ENCODE measurements at places on chromosomes 3 and 15.

DNA sequence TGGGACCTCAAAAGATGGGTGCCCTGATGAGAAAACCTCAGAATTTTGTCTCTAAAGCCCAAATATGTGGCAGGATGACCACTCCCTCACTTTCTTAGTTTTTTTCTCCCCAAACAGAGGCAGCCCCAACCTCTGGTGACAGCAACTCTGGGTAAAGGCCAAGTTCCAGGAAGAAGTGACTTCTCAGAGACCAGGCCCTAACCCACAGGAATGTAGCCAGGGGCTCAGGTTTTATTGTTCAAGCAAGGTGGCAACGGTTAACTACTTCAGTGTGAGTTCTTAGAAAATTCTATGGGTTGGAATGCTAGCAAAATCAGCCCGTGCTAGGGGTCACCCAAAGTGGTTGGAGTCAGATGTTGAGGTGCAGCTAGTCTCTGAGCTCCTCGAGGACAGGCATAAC, 5.1 kb upstream of the DNAJA4 start:
- DNase-seq = no peak

- DNase-seq = no peak
Measured at GRCh38 chr3:173825730-173826129, 428.2 kb downstream of the NLGN1 start.

- no peak for DNase-seq
Measured at GRCh38 chr3:56883828-56884227, 82.1 kb upstream of the ARHGEF3 start.

- no peak for DNase-seq
Measured at GRCh38 chr3:185175370-185175987, 22.6 kb upstream of the C3orf70 start.

- no peak for DNase-seq
Measured at GRCh38 chr15:87597346-87598052, 659.0 kb downstream of the NTRK3 start.

DNA sequence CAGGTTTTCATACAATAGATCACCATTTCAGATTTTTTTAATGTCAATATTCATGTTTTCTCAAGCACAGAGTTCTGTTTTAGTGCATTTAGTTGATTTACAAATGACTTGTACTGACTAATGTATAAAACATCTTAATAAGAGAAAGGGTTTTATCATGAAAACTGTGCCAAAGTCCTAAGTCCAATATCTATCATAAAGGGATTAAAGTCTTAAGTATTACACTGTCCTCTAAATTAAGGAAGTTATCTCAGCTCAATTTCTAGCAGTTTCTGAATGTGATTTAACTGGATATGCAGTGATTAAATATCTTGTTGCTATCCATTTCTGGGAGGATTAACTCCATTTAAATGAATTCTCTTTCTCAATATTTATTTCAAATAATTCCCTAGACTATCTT, 381.1 kb upstream of the CNTN4 start:
- no peak for DNase-seq

DNA sequence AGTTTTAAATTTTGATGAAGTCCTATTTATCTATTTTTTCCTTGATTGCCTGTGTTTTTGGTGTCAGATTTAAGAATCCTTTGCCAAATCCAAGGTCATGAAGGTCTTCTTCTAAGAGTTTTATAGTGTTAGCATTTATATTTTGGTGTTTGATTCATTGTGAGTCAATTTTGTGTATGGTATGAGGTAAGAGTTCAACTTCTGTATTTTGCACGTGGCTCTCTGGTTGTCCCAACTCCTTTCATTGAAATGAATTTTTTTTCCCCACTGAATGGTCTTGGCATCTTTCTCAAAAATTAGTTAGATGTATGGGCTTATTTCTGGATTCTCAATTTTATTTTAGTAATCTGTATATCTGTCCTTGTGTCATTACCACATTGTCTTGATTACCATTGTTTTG, 57.1 kb upstream of the STRIT1 start:
- DNase-seq = no peak

GRCh38 chr15:81115054-81115939, 18.8 kb upstream of the CFAP161 start:
- no peak for DNase-seq
